Transverse colon (tissue), 4 donors: ENCODE measurements at places on chromosomes 7 and 10. TPM values are rescaled to one million over a fixed set of nuclear protein-coding genes. Genes with fewer than 3 reads are reported as not detected.
A peak's percentile ranks its signal among the peaks of the same experiment; 100 is the strongest.

DNA sequence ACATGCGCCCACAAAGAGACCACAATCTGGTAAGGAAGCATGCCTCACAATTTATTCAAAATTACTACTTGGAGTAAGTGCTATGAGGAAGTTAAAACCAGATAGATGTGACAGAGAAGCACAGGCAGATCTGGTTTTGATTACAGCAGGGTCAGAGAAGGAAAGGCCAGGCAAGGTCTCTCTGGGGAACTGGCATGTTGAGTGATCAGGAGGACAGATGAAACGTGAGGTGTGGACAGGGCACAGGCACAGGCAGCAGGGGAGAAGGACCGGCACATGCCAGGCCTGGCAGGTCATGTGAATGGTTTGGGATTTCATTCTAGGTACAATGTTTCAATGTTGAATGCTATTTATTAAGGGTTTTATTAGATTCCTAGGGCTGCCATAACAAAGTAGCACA lies 51.6 kb downstream of the GPAM start:
- no peaks in the 10 kb centered on the region for H3K27me3 ChIP-seq
- DNase-seq, result no peak
- H3K4me1 ChIP-seq, result no peaks in the 10 kb centered on the region
- no peak overlapping the region for H3K4me3 ChIP-seq
- no peak overlapping the region for H3K27ac ChIP-seq
- H3K36me3 ChIP-seq, result no peaks in the 10 kb centered on the region

- no peaks in the 10 kb centered on the region for H3K36me3 ChIP-seq
- H3K4me1 ChIP-seq, result peaks cover 20% of the 10 kb centered on the region
- H3K27me3 ChIP-seq, result no peaks in the 10 kb centered on the region
- H3K27ac ChIP-seq, result no peak overlapping the region
Measured at GRCh38 chr7:32560075-32560474, 64.8 kb downstream of the AVL9 start.

The MSMB gene
- total RNA-seq, result not detected

- no peak overlapping the region for H3K4me3 ChIP-seq
- no peak for DNase-seq
- no peak overlapping the region for H3K27ac ChIP-seq
- H3K27me3 ChIP-seq, result no peaks in the 10 kb centered on the region
Measured at GRCh38 chr7:12637819-12638592, 49.4 kb upstream of the ARL4A start.

The MSRB2 gene
- 7.5 TPM for total RNA-seq

The MRLN gene
- not detected for total RNA-seq

GRCh38 chr7:137243741-137244140 lies 99.8 kb downstream of the PTN start:
- no peaks in the 10 kb centered on the region for H3K4me1 ChIP-seq
- no peak overlapping the region for H3K27ac ChIP-seq
- no peak overlapping the region for H3K4me3 ChIP-seq
- H3K36me3 ChIP-seq, result no peaks in the 10 kb centered on the region
- no peaks in the 10 kb centered on the region for H3K27me3 ChIP-seq

- H3K4me1 ChIP-seq, result no peaks in the 10 kb centered on the region
- H3K27ac ChIP-seq, result no peak overlapping the region
- no peaks in the 10 kb centered on the region for H3K27me3 ChIP-seq
- no peaks in the 10 kb centered on the region for H3K36me3 ChIP-seq
- H3K4me3 ChIP-seq, result no peak overlapping the region
Measured at GRCh38 chr10:123751342-123752134, 85.4 kb downstream of the GPR26 start.

DNA sequence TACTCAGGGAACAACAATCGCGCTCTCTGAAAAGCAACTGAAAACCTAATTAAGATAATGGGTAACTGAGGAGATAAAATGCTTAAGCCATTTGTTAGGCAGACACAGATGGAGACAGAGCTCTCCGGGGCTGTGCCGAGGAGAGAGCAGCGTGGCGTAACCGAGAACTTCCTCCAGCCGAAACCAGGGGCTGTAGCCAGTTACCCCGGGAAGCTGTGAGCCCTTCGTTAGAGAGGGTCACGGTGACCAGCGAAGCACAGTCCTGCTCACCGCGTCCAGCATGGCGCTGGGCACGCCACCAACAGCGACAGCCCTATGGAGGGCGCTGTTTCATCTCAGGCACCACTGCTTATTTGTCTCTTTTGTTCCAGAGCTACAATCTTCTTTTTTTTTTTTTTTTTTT lies 16.1 kb downstream of the PAPOLB start:
- no peaks in the 10 kb centered on the region for H3K27me3 ChIP-seq
- no peak for DNase-seq
- no peak overlapping the region for H3K27ac ChIP-seq

GRCh38 chr7:155001756-155002410 lies 1.0 kb downstream of the PAXIP1 start:
- peaks cover 25% of the 10 kb centered on the region for H3K4me1 ChIP-seq
- no peak for DNase-seq
- peak overlapping the region; percentile 95 for H3K27ac ChIP-seq
